ENCODE measurements at places on chromosomes 6 and 20.

DNA sequence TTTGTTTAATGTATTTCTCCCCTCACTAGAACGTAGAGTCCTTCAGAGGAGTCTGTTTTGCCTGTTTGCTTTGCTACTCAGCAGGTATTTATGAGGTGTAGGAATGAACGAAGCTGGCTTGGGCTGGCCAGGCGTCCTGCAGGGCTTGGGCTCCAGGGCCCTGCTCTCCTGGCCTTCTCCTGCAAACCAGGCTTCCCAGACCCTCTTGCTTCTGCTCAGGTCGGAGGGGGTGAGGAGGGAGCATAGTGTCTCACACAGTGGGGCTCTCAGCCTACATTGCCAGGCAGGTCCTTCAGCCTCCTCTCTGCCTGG, 24.6 kb upstream of the MLN start:
- DNase-seq = no peak

DNA sequence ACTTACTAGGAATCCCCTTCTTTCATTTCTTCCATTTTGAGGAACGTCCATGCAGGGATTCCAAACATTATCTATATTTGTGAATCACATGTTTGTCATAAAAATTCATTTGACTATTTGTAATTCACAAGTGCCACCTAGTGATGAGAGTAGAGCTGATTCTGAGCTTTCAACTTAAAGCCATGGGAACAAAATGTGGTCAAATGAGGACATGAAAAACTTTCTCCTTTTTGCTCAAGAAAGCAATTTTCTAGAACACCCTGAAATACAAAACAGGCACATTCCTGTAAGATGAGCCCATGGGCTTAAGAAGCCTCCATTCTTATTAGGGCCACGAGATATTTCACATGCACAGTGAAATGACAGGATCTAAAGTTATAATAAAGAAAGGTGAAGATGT, 12.3 kb downstream of the MAP3K7 start:
- DNase-seq = no peak

DNA sequence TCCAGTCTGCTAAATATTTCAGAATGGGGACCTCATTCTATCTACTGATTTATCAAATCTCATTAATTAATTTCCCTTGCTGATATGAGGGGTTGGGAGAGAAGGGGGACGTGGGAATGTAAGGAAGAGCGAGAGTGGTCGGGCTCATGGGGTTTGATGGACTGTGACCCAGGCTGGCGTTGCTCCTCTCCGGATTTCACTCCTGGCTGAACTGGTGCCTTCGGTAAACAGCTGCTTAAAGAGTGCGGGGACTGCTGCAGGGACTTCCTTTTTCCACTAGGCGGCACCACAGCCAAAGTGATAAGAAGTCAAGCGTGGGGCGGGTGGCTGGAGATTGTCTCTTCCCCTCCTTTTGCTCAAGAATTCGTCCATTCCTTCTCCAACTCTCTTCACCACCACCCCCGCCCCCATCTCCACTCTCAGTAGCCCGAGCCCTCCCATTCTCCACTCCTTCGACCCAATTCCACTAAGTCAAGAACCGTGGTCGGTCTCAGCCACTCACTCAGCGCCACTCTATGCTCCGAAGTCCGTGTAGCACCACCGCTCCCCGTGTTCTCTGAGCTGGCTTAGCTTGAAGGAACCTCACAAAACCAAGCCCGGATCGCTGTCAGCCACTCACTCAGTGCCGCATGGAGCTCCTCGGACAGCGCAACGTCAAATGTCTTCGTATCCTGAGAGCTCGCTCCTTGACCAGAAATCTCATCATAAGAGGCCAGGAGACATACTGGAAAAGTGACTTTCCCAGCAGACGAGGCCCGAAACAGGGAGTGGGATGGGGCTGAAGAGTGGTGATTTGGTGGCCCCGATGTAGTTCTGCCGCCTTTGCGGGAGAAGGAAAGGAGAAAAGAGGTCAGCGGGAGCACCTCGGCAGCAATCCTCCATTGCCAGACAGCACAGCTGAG, 9.7 kb downstream of the TRIM31 start:
- peak; percentile 88 for DNase-seq

DNA sequence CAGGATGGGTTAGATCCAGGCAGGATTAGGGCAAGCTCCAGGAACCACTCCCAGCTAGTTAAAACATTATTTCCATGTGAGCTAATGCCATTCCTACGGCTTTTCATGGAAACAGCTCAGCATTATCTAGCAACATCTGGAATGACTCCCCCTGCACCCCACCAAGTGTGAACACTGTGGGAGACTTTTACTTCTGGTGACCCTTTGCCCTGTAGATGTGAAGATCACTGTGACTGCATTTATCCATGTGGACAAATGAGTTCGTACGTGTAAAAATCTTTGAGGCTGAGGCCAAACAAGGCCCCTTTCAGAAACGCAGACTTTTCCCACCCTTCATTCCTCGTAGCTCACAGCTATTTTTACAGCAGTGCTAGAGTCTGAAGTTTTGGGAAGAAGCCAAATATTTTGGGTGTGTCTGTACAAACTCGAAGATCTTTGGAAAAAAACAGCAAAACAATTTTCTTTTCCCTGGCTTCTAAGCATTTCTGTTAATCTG, 221.8 kb upstream of the SOX4 start:
- DNase-seq = no peak

DNA sequence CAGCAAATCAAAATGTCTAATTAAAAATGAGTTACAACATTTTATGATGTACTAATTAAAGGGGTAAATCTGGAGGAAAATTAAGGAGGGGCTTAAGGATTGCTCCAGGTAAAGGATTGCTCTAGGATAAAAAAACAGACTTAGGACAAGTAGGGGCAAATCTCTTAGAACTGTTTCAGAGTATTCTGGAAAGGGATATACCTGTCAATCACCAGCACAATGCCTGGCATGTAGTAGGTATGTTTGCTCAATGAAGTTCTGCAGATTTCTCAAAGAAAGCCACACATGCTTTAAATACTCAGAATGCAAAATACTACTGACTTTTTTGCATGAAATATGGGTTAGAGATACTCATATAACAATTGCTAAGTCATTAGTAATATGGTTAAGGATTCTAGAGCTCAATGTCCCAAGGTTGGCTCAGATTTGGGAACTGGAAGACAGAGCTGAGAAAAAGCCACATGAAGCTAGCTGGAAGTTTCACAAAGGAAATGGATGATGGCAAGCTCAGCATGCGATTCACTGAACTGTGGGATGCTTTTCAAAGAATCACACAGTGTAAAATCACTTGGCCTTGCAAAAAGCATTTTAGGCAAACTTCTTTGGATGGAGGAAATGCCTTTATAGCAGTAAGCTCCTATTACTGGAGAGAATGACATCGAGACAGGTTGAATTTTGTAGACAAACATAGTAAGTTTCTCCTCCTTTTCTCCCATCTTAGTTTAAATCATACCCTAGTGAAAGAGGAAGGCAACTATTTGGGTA, 72.8 kb downstream of the MAP3K5 start:
- DNase-seq = no peak

DNA sequence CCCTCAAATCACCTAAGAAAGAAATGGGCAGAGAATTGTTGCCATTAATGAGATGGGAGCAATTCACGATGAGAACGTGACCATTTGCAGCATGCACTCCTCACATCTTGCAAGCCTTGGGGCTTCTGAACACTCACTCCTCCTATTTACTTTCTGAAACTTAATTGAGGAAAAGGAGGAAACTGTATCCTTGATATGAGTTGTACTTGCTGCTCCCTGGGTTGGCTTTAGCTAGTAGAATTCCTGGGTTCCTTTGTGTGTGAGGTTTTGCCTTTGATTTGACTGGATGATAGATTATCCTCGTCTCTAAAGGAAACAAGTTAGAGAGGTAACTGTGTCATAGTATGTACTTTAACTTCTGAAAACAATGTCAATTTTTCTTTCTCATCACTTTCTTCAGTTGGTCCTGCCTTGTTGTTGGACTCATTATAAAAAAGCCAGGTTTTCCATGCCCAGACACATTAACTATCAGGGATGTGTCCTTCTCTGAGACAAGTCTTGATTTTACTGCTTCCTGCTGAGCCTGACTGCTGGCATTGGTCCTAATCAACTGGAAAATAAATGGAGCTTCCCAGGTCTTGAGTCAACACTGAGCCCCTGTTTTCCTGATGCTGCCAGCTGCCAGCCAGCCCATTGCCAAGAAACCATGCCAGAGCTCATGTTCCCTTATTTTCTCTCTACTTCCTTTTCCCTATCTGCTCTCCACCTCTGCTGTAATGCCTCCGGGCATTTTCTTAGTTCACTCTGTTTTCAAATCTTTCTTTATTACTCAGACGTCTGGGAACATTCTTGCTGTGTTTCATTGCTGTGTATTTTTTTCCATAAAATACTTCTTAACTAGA, 6.0 kb upstream of the MRAP2 start:
- no peak for DNase-seq

DNA sequence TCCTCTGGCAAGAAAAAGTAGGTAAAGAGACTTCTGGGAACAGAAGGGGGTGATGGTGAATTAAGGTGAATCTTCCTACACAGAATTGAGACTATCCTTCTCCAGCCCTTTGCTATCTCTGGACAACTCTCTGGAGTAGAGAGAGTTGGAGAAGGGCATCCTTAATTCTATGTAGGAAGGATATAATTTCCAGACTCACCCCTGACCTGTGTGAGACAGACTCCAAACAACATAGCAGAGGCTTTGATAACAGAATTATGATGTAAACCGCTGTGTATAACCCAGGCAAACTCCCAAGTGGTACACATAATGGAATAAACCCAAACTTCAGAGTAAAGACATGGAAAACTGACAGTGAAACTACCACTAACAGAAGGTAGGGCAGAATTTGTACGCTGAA, 186.5 kb downstream of the MEI4 start:
- no peak for DNase-seq

DNA sequence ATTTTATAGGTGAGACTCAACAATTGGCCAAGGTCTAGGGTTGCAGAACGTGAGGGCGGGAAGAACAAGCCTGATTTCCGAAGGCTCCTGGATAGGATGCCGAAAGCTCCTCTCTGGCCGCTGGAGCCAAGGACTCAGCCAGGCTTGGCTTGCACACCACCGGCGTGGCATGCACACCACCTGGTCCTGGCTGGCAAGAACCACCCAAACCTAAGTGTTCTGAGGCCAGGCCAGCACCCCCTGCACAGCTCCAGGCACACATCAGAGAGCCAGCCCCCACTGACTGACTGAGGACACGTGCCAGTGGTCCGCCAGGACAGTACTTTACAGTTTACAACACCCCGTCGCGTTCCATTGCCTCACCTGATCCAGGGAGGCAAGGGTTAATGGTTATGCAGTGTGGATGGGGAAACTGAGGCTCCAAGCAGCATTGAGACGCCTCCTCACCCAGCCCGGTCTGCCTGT, 414 bp downstream of the TGM2 start:
- DNase-seq = no peak

GRCh38 chr6:4078691-4079471, at the start of gene FAM217A:
Gene FAM217A, minus strand, starts transcription at chr6:4079137. Its CDS starts 1,723 bp downstream, at chr6:4077414.
- peak; percentile 7 for DNase-seq

GRCh38 chr6:13281686-13282085, 46.7 kb downstream of the TBC1D7 start:
- no peak for DNase-seq

GRCh38 chr6:168030218-168030746, 32.8 kb downstream of the KIF25 start:
- DNase-seq = no peak

GRCh38 chr20:19993958-19994669, 23.0 kb upstream of the NAA20 start:
- no peak for DNase-seq

- no peak for DNase-seq
Observed at GRCh38 chr6:160519133-160519532, 144.9 kb downstream of the LPA start.

DNA sequence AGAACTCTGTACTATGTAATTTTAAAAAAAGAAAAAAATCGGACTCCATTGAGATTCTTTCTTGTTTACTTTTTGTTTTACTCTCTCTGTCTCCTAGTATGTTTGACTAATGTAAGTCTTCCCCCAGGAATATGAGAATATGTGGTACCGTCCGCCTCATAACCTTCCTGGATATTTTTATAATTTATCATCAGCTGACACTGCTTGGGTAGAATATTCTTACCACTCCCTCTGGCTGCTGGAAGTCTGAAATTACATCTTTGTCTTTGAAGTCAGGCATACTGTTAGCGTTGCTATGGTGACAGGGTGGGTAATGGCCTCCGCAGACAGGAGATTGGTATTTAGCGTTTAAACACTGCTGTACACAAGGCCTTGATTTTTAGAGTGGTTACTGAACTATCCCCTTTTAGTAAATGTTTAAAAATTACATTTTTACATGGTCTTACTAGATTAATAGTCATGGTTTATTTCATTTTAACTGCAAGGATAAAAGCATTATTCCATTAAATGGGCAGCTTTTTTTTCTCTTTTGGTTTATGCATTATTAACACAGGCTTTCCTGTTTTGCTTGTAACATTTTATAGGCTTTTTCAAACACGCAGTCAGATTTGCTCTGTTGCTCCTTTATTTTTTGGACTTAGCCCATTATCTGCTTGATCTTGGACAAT, 176.4 kb downstream of the ARID1B start:
- DNase-seq = no peak

- no peak for DNase-seq
Observed at GRCh38 chr6:78868116-78868515, 765 bp downstream of the IRAK1BP1 start.

GRCh38 chr6:90369651-90370050, 73.0 kb upstream of the BACH2 start:
- DNase-seq = no peak

GRCh38 chr6:37705239-37706051, 7.8 kb upstream of the MDGA1 start:
- peak; percentile 85 for DNase-seq

GRCh38 chr6:134774201-134774638, 175.7 kb downstream of the ALDH8A1 start:
- no peak for DNase-seq

DNA sequence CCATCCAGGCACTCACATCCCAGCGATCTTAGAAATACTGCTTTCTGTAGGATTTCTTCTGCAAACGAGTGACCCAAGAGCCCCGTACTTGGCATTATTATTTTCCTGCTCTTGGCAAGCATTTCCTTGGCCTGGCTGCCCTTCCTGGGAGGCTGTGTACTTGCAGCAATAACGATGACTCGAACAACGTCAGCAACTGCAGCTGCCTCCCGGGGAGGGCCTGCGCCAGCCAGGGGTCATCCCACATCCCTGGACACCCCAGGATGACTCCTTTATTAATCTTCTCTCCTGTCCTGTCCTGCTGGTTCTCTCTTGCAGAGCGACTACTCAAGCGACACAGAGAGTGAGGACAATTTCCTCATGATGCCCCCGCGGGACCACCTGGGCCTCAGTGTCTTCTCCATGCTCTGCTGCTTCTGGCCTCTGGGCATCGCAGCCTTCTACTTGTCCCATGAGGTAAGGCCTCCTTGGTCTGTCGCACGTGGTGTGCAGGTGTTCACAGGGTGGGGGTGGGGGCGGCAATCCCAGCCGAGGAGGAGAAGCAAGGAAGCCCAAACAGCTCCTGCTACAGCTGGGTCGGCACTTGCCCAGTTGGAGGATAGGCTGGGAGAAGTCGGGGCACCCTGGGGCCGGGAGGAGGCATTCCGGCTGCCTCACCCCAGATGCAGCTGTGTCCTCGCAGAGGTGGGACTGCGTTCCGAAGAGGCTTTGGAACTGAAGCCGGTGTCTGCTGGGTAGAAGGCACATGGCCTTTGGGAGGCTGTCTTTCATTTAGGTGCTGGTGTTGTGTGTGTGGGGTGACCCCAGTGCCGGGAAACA, 115.3 kb downstream of the SYNDIG1 start:
- DNase-seq = peak; percentile 40

GRCh38 chr20:58458342-58459057, 56.7 kb downstream of the APCDD1L start:
- DNase-seq = no peak

- DNase-seq = no peak
Observed at GRCh38 chr6:167687116-167687725, 139.5 kb upstream of the AFDN start.

GRCh38 chr20:38420388-38421085, 14.6 kb downstream of the SNHG17 start:
- no peak for DNase-seq

- no peak for DNase-seq
Observed at GRCh38 chr6:56288347-56288746, 41.0 kb upstream of the COL21A1 start.
